ENCODE measurements at places on chromosomes 12 and 14.
A peak's percentile ranks its signal among the peaks of the same experiment; 100 is the strongest.

GRCh38 chr12:2531371-2531770 lies 263.4 kb upstream of the FKBP4 start:
- no peak for DNase-seq

DNA sequence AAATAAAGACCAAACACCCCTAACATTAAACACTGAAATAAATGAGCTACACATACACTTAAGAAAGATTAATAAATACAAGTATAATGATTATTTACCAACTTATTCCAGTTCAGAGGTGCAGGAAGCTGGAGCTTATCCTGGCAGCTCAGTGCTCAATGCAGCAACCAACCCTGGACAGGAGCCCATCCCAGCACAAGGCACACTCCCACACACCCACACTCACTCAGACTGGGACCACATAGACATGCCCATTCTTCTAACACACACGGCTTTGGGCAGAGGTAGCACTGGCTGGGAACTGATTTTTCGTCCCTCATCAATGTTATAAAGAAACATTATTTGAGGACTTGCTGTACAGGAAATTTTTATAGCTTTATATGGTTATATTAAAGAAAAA lies 797.4 kb downstream of the RPS29 start:
- DNase-seq, result no peak

- no peak for DNase-seq
Measured at GRCh38 chr12:9449181-9449580, 158.5 kb downstream of the KLRB1 start.

- DNase-seq, result no peak
Measured at GRCh38 chr12:130920119-130920703, 33.5 kb upstream of the ADGRD1 start.

DNA sequence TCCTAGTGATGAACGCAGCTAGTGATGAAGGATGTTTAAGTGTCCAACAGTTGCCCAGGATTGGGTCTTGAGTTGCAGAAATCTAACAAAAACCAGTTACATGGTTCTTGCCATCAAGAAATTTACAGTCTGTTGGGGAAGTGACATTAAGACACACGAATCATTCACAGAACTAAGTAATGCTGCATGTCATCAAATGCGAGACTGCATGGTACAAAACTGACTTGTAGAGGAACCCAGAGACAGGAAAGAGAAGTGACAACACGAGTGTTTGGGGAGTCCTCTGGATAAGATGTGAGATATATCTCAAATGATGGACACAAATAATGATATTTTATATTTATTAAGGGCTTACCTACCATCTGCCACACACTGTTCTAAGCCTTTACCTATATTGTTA lies 6.1 kb upstream of the SYNE3 start:
- DNase-seq, result no peak

DNA sequence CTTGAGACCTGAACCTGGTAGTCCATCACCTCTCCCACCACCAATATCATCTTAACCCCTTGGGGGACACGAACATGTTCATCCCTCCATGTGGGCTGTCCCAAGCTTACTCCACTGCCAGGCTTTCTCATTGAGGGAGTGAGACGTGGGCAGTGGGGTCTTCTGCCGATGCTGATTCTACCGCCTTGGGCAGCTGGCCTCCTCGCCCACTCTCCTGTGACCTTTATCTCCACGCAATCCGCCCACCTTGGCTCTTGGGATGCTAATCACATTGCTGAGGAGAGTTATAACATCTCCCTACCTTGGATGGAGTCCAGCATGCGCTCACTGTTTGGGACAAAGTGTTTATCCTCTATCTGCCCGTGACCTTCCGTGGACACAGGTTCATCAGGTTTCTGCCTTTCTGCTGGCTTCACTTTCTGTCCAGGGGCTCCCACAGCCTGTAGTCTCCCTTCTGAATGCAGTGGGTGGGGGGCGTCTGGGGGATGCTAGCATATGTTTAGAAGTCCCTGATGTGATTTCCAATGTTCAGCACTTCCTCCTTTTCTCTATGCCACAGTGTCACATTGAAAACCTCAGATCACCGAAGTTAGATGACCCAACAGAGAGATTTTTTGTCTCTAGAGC lies 53.2 kb upstream of the ESRRB start:
- DNase-seq, result no peak

- no peak for DNase-seq
Measured at GRCh38 chr14:102943454-102943853, 21.0 kb downstream of the AMN start.

GRCh38 chr12:52020539-52021336 lies 14.0 kb downstream of the TAMALIN start:
- DNase-seq, result peak; percentile 60

DNA sequence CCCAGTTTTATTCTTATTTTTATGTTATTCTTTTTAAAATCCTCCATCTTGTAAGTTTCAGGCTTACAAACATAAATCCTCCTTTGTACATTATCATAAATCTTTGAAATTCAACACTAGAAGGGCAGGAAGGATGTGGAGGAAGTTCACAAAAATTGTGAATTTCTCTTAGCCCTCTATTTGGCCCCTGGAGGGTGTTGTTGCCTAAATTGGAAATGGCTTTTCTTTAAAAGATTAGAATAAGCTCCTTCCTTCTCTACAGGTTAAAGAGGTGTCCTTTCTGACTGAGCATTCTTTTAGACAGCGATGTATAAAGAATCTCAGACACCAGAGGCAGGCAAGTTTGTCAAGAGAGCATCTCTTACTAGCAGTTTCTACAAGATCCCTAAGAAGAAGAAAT lies 391.7 kb upstream of the OR4E1 start:
- no peak for DNase-seq

DNA sequence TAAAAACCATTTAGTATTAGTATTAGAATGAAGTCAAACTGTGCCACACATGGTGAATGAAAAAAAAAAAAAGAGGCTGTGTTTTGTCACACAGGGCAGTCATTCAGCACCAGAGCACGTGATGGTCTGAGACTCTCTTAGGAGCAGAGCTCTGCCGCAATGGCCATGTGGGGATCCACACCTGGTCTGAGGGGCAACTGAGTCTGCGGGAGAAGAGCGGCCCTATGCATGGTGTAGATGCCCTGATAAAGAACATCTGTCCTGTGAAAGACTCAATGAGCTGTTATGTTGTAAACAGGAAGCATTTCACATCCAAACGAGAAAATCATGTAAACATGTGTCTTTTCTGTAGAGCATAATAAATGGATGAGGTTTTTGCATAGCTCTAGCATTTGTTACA lies 12.2 kb upstream of the BDKRB1 start:
- DNase-seq, result no peak

DNA sequence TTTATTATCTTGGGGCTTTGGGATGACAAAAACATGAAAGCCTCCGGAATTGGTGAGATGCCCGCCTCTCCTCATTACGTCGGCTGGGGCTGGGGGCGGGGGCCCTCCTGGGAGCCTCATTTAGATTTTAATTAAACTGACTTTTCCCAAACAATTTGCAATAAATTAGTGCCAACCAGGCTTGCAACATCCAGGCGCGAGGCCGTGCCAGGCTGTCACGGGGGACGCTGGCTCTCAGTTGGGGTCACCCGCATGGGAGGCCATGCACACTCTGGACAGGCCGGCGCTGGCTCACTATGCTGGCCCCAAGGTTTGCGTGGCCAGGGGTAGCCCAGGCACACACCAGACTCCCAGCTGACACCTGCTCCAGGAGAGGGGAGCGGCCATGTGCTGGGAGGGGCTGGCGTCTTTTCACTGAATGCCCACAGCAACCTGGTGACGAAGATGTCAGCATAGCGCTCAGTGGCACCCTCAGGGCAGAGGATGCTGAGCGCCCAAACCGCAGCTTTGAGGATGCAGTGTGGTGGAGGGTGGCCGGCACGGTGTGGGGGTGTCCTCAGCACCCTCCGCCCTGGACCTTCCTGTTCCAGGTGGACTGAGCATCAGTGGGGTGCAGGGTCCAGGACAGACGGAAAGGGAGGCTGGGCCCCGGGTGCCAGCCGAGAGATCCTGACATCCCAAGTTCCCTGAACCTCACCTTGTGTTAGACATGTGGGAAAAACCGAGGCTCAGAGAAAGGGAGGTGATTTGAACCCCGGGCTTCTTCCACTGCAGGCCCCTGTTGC lies 190.8 kb upstream of the C14orf180 start:
- no peak for DNase-seq

GRCh38 chr14:72904840-72905561 lies 11.1 kb upstream of the DPF3 start:
- DNase-seq, result peak; percentile 65

GRCh38 chr14:66383771-66384170 lies 102.4 kb upstream of the CCDC196 start:
- DNase-seq, result no peak

DNA sequence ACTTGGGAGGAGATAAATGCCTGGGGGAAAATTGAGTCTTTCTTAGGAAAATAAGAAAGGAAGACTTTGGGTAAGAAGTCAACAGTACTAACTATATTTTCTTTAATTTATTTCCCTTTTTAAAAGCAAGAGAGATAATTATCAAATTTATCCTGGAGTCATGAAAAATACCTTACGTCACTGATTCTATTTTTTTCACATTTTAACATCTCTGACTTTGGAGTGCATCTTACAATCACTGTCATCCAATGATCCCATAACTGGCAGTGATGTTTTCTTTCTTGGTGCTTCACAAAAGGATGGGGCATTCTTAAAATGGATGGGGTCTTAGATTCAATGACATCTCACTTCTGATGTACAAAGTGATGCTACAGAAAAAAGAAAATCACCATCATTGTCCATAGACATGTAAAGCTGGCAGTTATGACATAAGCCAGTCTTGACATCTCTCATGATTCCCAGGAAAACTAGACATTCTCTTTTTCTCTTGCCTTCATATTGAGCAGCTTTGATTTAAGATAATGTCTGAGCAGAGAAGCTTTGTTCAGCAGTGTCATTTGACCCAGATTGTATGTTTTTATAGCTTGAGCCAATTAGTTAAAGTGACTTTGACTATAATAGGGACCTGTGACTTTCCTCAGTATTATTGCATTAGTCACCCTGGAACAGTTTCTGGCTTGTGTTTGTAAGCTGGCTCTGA lies 236.2 kb downstream of the EGLN3 start:
- DNase-seq, result no peak

Measured in CD4-positive, alpha-beta memory T cell (primary cell).